Colonic mucosa (tissue), 4 donors: ENCODE measurements at places on chromosomes 3 and 15. TPM values are rescaled to one million over a fixed set of nuclear protein-coding genes. Genes with fewer than 3 reads are reported as not detected.

DNA sequence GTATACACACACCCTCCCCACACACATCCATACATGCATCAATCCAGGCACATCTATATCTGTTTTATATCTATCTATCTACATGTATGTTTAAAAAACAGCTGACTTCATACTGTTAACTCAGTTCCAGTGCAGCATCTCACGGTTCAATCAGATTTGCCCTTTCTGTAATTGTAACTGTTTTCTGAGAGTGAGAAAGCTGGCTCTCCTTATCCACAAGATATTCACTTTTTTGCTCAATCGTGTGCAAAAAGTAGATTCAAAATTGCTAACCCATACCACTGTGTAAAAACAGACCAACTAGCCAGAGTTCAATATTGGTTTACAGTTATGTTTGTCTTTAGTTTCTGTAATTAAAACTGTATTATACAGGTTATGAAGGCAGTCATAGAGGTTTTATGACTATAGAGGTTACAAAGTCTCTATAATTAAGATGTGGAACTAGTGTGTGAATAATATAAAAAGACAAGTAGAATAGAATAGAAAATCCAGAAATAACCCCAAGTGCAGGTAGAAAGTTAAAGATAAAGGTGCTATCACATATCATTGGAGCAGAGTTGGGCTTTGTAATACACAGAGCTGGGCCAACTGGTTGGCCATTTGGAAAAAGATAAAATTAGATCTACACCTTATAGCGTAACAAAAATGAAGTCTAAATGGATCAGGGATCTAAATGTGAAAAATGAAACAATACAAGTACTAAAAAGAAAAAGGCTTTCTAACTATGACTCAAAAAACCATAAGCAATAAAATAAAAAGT, 20.1 kb upstream of the MCF2L2 start:
- peak overlapping the region; percentile 64 for H3K4me3 ChIP-seq
- no peak overlapping the region for H3K27ac ChIP-seq
- DNase-seq = no peak

DNA sequence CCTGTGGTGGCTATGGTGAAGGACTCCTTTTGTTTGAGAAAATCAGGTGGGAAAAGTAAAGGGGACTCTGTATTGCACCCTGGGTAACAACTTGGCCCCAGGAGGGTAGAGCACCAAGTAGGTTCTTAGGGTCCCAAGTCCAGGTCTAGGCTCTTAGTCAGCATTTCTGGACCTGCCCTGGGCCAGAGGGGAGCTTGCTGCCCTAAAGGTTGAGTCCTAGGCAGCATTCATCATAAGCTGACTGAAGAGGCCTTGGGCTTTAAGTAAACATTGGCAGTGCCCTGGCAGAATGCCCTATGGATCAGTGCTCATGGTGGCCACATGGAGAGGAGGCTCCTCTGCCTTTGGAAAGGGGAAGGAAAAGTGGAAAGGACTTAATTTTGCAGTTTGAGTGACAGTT, 268.5 kb upstream of the CTNNB1 start:
- no peaks in the 10 kb centered on the region for H3K27me3 ChIP-seq
- no peak overlapping the region for H3K4me3 ChIP-seq
- DNase-seq = no peak

DNA sequence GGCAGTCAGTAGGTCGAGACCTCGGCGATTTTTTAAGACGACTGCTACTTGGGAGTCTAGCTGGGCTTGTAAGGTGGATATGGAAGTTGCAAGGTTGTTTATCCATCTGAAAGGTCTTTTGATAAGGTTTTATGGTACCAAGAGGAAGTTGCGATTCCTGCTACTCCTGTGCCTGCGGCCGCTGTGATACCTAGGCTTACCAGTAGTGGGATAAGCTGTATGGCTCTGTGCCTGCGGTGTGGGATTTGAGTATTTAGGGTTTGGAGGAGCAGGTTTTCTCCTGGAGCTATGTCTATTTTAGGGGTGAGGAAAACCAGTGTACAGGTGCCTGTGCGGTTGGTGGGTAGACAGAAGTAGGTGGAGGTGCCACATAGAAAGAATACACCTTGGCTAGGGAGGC, 1059.8 kb downstream of the SI start:
- DNase-seq = no peak
- H3K4me3 ChIP-seq = no peak overlapping the region
- H3K4me1 ChIP-seq = no peaks in the 10 kb centered on the region
- H3K27me3 ChIP-seq = no peaks in the 10 kb centered on the region

- no peaks in the 10 kb centered on the region for H3K36me3 ChIP-seq
- no peak overlapping the region for H3K27ac ChIP-seq
- no peaks in the 10 kb centered on the region for H3K4me1 ChIP-seq
- no peaks in the 10 kb centered on the region for H3K27me3 ChIP-seq
- no peak overlapping the region for H3K4me3 ChIP-seq
Measured at GRCh38 chr3:97388774-97389173, 375.8 kb upstream of the ARL6 start.

- DNase-seq = no peak
- H3K4me3 ChIP-seq = no peak overlapping the region
- no peaks in the 10 kb centered on the region for H3K27me3 ChIP-seq
- no peaks in the 10 kb centered on the region for H3K4me1 ChIP-seq
Measured at GRCh38 chr3:159030886-159031679, 229.2 kb downstream of the MFSD1 start.

CHRD gene
- total RNA-seq = 2.0 TPM

DNA sequence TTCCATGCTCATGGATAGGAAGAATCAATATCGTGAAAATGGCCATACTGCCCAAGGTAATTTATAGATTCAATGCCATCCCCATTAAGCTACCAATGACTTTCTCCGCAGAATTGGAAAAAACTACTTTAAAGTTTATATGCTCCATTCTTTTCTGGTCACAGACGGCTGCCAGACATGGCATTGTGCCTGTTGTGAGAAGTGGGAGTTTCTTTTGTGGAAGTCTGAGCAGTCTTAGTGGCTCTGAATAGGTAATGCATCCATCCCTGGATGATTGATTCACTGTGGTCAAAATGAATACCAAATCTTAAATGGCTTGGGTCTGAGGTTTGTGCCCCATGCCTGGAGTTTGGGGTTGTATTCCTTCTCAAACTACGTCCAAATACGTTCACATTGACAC, 274.5 kb upstream of the AZI2 start:
- H3K4me1 ChIP-seq = no peaks in the 10 kb centered on the region
- H3K27ac ChIP-seq = no peak overlapping the region
- H3K27me3 ChIP-seq = no peaks in the 10 kb centered on the region
- DNase-seq = no peak
- no peak overlapping the region for H3K4me3 ChIP-seq

- H3K4me1 ChIP-seq = no peaks in the 10 kb centered on the region
- H3K27ac ChIP-seq = no peak overlapping the region
- no peaks in the 10 kb centered on the region for H3K27me3 ChIP-seq
- DNase-seq = no peak
- H3K4me3 ChIP-seq = no peak overlapping the region
Measured at GRCh38 chr15:54502416-54503075, 524.3 kb downstream of the UNC13C start.

FGF12 gene
- 0.48 TPM for total RNA-seq

GABRB3 gene
- total RNA-seq = 0.72 TPM

GRCh38 chr15:38522922-38523321, 41.7 kb downstream of the RASGRP1 start:
- no peaks in the 10 kb centered on the region for H3K27me3 ChIP-seq
- DNase-seq = no peak
- no peaks in the 10 kb centered on the region for H3K4me1 ChIP-seq
- H3K4me3 ChIP-seq = no peak overlapping the region
- no peak overlapping the region for H3K27ac ChIP-seq

DNA sequence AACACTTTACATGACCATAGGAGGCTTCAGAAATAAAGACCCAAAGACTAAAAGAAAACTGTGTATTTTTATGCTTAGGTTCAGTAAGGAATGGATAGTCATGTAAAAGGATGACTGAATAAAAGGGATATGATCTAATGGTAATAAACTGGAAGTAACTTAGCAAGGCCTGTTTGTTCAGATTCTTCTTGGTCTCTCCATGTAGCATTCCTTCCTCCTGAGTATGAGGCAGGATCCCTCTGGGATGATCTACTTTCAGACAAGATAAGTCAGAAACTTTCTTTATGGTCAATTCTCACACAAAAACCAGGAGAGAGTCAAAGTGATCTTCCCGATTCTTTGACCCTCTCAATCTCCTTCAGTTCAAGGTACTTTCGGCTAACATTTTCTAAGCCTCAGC, 340.8 kb upstream of the DCBLD2 start:
- H3K4me3 ChIP-seq = no peak overlapping the region
- DNase-seq = no peak
- no peak overlapping the region for H3K27ac ChIP-seq
- no peaks in the 10 kb centered on the region for H3K36me3 ChIP-seq

SLC51A gene
- total RNA-seq = 65.1 TPM

DNA sequence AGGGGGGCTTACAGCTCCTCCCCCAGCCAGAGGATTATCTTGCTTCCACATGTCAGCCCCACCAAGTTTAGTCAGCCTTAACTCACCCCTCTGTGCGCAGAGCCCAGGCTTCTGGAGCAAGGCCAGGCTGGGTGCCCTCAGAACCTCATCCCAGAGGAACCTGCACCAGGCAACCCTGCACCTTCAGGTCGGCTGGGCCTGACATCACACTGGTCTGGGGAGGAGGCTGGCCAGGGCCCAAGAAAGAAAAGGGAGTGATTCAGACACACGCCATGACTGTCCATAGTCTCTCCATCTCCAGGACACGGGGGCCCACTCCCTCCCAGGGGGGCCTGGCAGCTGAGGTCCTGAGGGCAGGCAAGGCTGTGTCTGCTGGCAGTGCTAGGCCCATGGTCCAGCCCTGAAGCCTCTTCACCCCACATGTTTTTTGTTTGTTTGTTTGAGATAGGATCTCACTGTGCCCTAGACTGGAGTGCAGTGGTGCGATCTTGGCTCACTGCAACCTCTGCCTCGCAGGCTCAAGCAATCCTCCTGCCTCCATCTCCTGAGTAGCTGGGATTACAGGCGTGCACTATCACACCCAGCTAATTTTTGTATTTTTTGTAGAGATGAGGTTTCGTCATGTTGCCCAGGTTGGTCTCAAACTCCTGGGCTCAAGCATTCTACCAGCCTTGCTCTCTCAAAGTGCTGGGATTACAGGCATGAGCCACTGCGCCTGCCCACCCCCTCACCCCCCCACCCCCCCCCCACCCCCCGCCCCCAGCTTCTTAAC, 11.1 kb downstream of the TNK2 start:
- peaks cover 7% of the 10 kb centered on the region for H3K4me1 ChIP-seq
- no peak overlapping the region for H3K4me3 ChIP-seq
- H3K36me3 ChIP-seq = no peaks in the 10 kb centered on the region
- no peaks in the 10 kb centered on the region for H3K27me3 ChIP-seq

FBN1 gene
- 19.5 TPM for total RNA-seq

DUOXA2 gene
- total RNA-seq = 48.5 TPM

LTF gene
- total RNA-seq = 1.6 TPM

MAN2A2 gene
- 66.4 TPM for total RNA-seq

- H3K36me3 ChIP-seq = no peaks in the 10 kb centered on the region
- DNase-seq = no peak
- no peak overlapping the region for H3K27ac ChIP-seq
Measured at GRCh38 chr3:151197981-151198767, 4.8 kb downstream of the GPR171 start.

PLSCR2 gene
- total RNA-seq = 0.94 TPM

DNA sequence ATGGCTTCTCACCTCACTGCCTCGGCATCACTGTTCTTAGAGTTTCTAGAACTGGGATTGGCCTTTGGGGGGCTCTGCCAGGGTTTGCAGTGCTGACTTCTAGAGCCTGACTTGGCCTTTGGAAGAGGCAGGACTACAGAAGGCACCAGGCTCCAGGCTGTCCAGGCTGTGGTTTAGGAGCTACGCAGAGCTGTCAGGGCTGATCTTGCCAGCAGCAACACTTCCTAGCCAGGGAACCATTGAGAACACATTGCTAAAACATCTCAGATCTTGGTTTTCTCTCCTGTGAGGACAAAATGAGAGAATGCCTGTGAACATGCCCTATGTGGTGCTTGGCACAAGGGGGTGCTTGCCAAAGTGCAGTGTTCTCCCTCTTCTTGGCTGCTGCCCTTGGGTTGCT, 34.6 kb upstream of the APEH start:
- H3K27me3 ChIP-seq = no peaks in the 10 kb centered on the region
- no peaks in the 10 kb centered on the region for H3K4me1 ChIP-seq
- no peak overlapping the region for H3K27ac ChIP-seq
- H3K4me3 ChIP-seq = no peak overlapping the region
- DNase-seq = no peak
- H3K36me3 ChIP-seq = no peaks in the 10 kb centered on the region

CHRFAM7A gene
- total RNA-seq = 0.59 TPM

DNA sequence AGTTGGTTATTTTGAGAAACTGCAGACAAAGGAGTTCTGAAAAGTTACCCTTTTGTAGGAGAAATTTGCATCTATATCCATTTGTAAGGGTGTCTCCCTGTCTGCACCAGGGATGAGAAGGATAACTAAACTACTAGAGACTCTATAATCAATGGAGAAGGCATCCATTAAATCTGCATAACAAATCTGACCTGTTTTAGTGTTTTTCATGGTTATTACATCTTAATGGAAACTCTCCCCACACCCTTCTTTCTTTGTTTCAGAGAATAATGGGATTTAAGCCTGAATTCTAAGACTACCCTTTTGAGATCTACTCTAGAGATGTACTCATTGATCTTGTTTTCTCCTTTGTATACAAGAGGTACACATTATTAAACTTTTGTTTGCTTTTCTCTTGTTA, 82.0 kb upstream of the DAZL start:
- no peak overlapping the region for H3K4me3 ChIP-seq
- H3K27me3 ChIP-seq = no peaks in the 10 kb centered on the region
- no peak for DNase-seq
- no peaks in the 10 kb centered on the region for H3K4me1 ChIP-seq

DNA sequence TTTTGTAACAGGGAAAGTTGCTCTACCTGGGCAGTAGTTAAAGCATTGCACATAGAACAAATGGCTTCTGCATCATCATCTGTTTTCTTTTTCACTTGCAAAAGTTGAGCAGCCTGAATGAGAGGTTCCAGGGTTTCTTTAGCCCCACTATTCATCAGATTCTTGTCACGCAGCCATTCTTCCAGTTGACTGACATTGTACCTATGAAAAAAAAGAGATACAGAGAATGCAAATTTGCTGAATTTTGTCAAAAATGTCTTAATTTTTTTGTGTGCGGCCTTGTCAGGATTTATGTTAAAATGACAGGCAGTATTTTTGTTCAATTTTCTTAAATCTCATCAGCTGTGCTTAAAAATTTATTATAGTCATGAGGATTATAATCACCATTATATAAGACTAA, 21.4 kb upstream of the MYO5C start:
- no peaks in the 10 kb centered on the region for H3K27me3 ChIP-seq
- no peak overlapping the region for H3K27ac ChIP-seq
- H3K36me3 ChIP-seq = no peaks in the 10 kb centered on the region
- DNase-seq = no peak
- H3K4me3 ChIP-seq = no peak overlapping the region
- no peaks in the 10 kb centered on the region for H3K4me1 ChIP-seq

DNA sequence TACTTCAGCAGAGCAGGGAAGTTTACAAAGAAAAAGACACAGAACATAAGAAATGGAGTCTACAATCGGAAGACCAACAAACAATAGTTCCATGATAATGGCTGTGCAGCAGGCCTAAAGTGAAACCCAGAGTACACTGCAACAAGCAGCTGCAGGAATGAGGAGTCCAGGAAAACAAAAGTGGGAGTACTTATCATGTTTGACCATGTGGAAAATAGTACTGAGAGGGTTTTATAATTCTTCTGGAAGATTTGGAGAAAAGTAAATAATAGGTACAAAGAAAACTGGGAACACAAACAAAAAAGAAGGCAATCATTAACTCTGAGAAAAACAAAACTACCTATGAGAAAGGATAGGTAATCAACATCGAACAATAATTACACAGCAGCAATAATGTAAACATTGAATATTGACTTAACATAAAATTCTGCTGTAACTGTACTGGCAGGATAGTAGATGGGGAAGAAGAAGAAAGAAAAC, 87.5 kb downstream of the NEK10 start:
- no peak overlapping the region for H3K4me3 ChIP-seq
- H3K36me3 ChIP-seq = no peaks in the 10 kb centered on the region
- no peak overlapping the region for H3K27ac ChIP-seq
- no peaks in the 10 kb centered on the region for H3K4me1 ChIP-seq
- no peaks in the 10 kb centered on the region for H3K27me3 ChIP-seq

ZBTB20 gene
- 12.7 TPM for total RNA-seq
